ENCODE measurements at places on chromosomes 13 and 19.

DNA sequence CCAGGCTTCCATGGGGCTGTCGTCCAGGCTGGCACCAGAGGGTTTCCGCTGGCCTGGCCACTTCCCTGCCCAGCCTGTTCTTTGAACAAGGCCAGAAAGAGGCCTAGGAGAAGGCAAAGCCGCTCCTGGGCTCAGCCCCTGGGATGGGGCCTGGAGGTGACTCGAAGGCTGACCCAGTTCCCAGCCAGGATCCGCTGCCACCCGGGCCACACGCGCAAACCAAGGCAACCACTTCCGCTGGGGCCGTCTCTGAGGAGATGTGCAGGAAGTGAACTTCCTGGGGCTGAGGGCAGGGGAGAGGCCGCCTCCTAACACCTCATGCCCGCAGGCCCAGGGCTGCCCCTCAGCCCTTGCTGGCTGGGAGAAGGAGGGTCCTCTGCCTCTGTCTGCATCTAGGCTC is 15.2 kb downstream of the PLEKHF1 start:
- peak; percentile 92 for DNase-seq

- no peak for DNase-seq
These were observed 16.3 kb upstream of the PTPRS start for GRCh38 chr19:5356918-5357317.

DNA sequence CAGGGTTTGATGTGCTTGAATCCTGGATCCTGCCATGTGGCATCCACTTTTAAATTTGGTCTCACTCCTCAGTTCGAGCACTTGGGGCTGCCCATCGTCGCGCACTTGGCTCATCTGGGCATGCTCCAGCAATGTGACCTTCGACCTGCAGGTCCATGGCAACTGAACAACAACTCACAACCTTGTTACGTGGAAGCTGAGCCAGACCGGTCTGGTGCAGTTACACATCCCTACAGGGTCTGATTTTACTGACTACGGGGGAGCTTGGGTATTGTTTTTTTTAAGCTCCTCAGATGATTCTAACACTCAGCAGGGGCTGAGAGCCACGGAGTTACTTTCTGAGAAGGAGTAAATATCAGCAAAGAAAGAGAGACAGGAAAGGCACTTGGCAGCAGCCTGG is 769.6 kb downstream of the UQCRFS1 start:
- DNase-seq = no peak

DNA sequence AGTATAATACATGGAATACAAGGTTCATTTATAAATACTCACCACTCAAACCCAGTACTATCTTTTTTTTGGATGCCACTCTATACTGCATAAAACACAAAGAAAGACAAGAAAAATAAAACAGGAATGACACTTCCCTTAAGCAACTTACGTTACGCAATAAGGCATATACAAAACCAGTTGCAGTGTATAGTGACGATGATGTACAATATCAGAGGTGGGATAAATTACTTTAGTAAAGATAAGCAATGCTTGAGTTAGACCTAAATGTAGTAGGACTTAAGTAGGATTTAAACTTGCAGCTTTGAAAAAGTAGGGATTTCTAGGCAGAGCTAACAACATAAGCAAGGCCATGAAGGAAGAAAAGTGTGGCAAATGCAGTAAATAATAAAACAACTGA is 374.9 kb downstream of the SPRY2 start:
- no peak for DNase-seq

DNA sequence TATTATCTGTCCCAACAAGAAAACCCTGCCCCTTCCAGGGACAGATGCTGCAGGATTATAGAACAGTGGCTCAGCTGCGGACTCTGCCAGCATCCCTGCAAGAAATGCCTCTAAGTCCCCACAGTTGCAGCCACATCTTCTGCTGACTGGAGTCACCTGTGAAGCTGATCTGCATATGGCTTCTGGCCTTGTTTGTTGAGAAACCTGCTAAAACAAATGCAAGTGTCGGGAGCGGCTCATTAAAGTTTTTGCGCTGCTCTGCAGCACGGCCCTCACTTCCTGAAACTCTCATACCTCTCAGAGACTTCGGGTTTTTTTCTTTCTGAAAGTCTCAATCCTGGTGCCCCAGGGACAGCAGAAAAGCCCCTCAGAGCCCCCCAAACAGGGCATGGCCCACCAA is 725.0 kb downstream of the UQCRFS1 start:
- peak; percentile 83 for DNase-seq

Data from thymus (tissue), 14 donors.